ENCODE measurements at places on chromosomes 11 and 22.
A peak's percentile ranks its signal among the peaks of the same experiment; 100 is the strongest.

- DNase-seq = no peak
Measured at GRCh38 chr11:110249066-110249465, 47.3 kb downstream of the RDX start.

GRCh38 chr11:95335989-95336388 lies 105.0 kb upstream of the SESN3 start:
- DNase-seq = no peak

GRCh38 chr11:67024966-67025365 lies 2.0 kb downstream of the SYT12 start:
- no peak for DNase-seq

DNA sequence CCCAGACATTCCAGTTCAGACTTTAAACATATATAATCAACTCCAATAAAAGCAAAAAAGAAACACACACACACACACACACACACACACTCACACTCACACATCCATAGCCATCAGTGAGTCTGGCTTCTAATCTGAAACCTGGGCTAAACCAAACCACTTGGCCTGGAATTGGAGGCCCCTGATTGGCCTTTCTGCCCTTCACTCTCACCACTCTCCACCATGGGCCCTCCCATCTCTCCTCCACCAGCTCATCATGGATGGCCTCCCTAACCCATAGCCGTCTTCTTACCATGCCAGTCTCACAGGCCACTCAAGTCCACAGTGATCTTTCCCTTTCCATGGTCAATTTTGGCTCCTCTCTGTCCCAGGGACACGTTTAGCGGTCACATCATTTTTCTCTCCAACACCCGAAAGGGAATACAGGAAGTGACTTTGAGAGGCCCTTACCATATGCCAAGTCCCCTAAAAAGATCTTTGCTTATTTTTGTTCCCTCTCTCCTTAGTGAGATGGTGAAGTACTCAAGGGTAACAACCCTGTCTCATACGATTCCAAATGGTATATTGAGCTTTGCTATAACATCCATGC lies 66.6 kb downstream of the ENDOD1 start:
- no peak for DNase-seq

DNA sequence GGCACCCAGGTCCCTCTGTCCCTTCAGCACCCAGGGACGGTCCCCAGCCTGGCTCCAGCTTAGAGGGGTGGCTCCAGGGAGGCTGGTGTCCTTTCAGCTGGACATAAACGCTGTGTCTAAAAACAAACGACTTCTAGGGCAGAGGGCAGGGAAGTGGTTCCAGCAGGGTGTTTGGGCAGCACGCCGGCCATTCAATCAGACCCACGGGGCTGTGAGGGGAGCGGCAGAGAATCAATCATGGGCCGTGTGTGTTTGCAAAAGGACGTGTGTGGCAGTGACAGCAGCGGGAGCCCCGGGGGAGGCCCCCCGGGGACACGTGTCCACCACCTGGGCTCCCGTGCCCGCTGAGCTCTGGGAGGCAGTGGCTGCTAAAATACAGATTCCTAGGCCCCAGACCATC lies 127.7 kb downstream of the MN1 start:
- DNase-seq = peak; percentile 23

DNA sequence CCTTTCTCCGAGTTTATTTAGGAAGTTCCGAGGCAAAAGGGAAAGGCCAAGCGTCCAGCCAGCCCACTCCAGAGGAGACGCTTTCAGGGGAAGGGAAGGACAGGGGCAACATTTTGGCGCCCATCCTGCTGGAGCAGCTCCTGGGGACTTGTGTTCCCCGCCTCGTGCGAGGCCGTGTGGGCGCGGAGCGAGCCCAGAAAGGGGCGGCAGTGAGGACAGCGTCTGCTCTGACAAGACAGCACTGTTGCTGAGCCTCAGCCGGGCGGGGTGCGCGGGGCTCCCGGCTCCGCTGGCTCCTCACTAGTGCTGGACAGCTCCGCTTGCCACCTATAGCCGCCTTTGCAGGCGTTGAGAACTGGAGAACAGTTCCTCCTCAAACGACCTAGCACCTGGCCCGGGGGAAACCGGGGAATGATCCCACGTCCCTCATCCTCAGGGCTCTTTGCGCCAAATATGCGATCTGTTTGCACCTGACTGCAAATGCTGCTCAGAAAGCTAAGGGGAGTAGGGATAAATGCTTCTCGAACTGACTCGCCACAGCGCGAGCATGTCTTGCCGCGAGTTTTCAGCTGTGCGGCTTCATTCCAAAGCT lies 722 bp upstream of the GUCY1A2 start:
- DNase-seq = peak; percentile 65

DNA sequence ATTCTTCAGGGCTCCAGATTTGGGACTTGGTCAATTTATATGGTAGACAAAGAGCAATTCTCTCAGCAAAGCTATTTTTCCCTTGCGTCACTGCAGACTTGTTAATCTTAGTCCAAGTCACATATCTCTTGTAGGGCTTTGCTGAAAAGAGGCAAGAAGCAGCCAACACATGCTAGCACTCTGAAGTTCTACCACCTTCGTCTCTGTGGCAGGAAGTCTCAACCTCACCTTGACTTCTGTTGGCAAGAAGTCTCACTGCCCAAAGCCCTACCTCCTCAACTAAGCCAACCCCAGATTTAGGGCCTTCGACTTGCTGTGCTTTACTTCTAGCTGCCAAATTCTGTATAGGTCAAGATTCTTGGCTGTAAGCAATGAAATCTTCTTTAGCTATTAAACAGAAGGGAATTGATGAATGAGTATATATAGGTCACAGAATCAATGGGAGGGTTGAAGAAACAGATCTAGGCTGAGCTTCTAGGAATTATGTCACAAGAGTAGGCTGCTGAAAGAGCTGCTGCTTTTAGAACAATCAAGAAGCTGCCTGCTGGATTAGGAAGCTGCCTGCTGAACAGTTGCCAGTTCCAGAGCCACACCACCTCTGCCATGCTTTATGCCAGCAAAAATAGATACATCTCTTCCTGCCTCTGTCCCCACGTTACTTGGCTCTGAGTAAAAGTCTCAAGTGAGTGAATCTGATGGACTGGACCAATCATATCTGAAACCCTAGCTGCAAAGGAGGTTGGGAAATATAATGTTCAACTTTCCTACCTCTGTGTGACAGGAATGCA lies 17.6 kb upstream of the NCR3LG1 start:
- DNase-seq = no peak

Measured in hepatic stellate cell (primary cell).